ENCODE measurements at places on chromosomes 5 and 9. TPM values are rescaled to one million over a fixed set of nuclear protein-coding genes. Genes with fewer than 3 reads are reported as not detected.

DNA sequence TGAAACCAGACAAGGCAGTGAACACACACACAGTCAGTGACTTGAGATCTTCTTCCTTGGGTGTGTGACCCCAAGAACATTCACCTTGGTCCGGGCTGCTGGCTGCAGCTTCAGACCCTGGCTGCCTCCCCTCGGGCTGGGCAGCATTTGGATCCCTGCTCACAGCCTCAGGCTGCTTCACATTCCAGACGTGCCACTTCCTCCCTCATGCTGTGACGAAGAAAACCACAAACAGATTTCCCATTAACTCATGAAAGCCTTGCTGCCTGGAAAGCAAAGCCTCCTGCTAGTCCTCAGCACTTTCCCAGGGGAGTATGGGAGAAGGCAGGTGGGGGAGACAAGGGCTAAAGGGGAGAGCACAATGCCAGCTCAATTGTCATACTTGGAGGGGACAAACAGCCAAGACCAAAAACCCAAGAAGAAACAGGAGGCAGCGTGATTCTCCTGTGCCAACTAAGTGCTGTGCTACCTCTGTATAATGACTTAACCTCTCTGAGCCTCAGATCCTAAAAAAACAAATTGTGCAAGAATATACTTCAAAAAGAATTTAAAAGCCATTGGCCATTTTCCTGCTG, 594.6 kb upstream of the BRINP1 start:
- no peak for DNase-seq

DNA sequence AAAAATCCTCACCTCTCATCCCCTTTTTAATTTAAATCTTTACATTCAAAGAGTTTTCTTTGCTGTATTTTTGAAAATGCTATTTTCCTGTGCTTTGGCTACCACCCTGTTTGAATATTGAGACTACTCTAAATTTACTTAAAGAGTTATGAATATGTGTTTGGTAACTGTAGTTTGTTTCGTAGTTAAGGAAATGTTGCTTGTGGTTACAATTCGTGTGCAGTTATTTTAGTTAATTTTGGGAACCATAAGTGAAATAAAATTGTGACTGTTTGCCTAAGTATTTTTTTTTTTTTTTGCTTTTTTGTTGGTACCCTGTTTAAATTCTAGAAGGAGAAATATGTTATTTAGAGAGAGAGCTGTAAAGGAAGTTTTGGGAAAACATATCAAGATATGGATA, 78.7 kb downstream of the XRCC4 start:
- no peak for DNase-seq

DNA sequence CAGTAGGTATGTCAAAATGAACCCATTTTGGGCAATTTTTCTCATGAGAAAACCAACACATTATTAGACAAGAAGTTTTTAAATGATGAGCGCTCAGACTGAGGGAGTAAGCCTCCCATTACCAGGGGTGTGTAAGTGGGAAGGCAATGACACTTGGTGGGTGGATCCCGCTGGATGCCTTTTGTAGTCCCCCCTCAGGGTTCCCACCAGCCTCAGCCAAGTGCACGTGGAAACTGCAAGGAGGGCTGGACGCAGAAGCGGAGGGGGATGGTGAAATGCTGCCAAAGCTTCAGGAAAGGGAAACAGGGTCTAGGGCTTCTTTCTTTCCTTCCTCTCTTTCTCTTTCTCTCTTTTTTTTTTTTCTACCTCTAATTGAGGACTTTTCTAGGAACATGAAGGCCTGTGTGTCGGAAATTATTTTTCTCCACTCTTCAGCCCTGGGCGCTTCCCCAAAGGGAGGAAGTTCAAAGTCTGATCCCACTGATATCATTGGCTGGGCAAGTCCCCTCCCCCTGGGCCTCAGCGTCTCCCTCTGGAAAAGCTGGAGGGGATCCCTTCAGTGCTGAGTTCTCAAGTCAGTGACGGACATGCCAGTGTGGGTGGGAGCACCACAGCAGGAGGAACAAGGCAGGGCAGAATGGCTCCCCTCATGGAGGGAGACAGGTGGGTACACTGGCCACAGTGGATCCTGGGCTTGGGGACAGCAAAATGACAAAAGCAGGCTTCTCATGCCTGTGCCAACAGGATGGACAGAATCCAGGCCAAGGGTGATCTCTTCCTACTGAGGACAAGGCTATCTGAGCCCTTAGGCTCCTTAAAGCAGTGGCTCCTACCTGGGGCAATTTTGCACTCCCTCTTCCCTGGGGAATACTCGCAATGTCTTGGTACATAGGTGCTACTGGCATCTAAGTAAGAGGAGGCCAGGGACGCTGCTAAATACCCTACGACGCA, 23.9 kb upstream of the SLC25A51 start:
- no peak for DNase-seq

DNA sequence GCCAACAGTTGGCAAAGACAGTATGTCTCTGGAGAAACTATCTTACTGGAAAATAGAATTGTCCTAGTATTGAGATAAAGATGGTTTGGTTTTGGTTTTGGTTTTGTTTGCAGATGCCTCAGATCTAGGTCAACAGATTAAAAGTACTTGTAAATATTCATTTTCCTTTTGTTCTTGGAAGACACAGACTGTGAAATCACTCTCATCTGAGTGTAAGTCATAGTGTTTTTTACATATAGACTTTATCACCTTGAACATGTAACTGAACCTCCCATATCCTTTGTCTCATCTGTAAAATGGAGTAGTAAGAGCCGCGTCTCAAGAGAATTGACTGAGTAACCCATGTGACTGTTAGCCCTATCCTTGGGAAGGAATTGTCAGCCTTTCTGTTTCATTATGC, 34.3 kb downstream of the MAP3K1 start:
- no peak for DNase-seq

DNA sequence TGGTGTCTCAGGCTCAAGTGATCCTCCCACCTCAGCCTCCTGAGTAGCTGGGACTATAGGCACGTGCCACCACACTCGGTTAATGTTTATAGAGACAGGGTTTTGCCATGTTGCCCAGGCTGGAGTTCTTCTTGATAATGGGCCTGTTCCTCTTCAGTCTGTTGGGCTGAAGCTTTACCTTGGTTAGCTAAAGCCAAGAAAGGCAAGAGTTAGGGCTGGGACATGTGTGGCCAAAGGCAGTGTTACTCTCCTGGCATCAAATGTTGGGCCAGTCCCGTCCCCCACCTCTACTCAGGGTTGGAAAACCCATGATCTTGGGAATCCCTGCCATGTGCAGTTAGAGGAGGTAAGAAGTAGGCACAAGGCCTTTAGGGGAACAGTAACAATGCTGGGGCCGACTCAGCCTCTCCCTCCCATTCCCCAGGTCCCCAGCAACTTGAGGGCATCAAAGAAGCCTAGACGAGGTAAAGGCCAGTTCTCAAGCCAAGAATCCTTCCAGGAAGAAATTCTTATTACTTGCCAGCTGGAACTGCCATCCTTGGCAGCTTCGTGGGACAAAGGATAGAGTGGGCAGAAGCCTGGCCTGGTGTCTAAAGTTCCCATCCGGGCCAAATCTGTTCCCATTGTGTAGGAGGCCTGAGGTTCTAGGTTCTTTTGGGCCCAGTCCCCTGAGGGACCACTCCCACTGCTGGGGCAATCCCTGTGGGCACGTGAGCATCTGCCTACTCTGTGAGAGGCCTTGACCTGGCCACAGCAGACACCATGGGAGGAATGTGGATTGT, 4.5 kb downstream of the EGR1 start:
- DNase-seq: no peak

DNA sequence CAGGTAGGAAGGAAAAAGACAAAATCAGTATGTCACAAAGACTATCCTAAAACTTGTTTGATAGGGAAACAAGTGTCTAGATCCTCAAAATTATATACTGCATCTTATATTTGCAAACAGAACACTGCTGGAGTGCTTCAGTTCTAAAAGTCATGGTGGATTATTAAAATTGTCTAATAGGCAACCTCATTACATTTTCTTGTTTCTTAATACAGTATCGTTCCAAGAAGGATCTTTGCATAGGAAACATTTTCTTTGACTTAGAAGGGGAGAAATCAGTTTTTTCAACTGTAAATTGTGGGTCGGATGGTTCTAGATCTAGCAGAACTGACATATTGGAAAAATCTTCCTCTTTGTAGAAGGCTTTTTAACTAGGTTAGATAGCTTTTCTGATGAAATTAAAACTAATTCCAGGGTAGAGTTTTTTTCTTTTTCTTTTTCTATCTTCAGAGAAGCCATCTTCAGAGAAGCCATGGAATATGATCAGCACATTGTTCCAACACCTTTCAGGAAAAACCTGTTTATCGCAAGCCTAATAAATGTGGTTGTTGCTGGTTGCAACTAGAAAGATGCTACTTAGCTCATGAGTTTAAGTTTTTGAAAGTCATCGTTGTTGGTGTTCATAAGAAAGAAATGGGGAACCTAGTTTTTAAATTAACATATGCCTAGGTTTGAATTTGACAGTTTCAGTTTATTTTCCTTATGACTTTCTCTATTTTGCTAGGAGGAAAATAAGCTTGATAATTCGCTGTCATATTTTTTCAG, 7.4 kb downstream of the CPEB4 start:
- DNase-seq: no peak

GRCh38 chr5:141431286-141431685, 979 bp downstream of the PCDHGA12 start:
- DNase-seq: no peak

DNA sequence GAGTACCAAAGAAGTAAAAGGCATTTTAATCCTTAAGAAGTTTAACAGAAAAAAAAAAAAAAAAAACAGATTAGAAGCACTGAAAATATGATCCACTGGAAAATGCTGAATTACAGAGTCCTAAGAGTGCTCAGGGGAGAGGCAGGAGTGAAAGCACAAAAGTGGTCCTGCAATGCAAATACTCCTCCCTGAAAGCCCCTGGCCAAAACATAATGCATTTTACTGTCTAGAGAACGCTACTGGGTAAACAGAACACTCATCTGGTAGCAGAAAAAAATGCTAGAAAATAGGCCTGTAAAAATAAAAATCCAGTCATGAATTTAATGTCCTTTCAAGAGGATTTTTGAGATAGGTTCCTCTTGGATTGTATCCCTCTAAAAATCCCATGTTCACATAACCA, 81.9 kb downstream of the ADAMTS12 start:
- DNase-seq: no peak

- no peak for DNase-seq
Observed at GRCh38 chr5:173623789-173624188, 7.3 kb upstream of the BOD1 start.

GRCh38 chr5:133589286-133589685, 23.1 kb downstream of the FSTL4 start:
- DNase-seq: no peak

DNA sequence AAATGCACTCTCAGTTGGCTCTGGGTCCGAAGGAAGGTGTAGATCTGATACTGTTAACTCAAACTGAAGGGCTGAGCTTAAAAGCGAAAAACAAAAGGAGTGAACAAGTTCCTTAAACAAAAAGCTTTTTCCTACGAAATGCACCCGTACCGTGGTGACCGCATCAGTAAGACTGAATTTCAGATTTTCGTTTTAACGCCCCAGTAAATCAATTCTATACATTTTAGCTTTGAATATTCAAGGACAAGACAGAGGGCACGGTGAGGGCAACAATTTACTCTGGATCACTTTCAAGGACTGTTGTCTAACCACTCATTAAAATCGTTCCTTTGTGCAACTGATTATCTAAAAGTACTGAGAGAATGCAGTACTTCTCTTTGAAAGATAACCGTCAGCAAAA, 1.9 kb downstream of the HOMER1 start:
- no peak for DNase-seq

DNA sequence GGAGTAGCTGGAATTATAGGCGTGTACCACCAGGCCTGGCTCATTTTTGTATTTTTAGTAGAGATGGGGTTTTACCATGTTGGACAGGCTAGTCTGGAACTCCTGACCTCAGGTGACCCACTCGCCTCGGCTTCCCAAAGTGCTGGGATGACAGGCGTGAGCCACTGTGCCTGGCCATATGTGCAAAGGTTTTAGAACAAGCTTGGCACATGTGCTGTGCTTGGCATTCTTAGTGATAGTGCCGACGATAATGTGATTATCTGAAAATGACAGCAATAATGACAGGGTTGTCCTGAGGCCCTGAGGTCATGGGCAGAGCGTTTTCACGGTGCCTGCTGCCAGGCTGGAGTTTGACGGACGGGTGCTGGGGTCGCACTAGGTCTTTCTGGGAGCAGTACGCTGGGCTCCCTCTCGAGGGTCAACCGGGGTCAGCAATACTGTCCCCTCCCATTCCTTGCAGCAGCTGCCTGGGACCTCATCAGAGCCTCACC, 42.6 kb downstream of the HMCN2 start:
- DNase-seq: no peak

- DNase-seq: no peak
Observed at GRCh38 chr9:1708219-1708618, 306.9 kb upstream of the SMARCA2 start.

DNA sequence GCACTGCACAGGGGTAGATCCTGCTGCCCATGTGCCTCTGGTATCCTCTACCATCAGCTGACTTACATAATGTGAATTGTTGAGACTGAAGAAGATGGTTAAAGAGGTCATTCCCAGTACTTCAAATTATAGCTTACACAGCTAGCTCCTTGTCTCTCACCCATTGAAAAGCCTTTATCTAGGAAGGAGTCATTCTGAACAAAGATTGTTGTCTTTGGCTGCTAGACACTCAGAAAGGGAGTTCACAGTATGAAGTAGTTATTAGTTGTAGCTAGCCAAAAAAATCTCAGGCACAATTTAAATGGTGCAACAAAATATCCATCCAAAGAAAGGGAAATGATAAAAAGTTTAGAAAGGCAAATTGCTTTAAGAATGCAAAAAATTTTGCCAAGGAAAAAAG, 102.0 kb upstream of the NREP start:
- no peak for DNase-seq

DNA sequence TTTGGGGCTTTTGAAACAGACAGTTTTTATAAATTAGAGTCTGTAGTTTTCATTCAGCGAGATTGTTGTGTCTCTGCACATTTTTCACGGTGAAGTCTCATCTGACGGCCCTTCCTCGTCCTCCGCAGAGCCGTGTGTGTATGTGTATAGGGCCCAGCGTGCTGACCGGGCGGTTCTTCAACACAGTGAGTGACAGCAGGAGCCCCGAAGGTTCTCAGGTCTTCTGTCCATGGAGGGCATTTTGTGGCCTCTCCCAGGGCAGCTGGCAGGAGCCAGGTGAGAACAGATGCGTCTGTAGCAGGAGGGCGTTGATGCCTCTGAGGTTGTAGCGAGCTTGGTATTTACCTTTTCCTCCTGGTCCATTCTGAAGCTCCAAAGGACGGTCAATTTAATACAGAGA, 116.0 kb upstream of the LPCAT1 start:
- DNase-seq: peak; percentile 77

MARCHF6 gene
- 131 TPM for total RNA-seq

AP3B1 gene
- total RNA-seq: 39.8 TPM

SLC1A1 gene
- 8.2 TPM for total RNA-seq

ORM2 gene
- not detected for total RNA-seq
